Left lung (tissue), 14 donors: ENCODE measurements at places on chromosomes 5 and 9. TPM values are rescaled to one million over a fixed set of nuclear protein-coding genes. Genes with fewer than 3 reads are reported as not detected.

DNA sequence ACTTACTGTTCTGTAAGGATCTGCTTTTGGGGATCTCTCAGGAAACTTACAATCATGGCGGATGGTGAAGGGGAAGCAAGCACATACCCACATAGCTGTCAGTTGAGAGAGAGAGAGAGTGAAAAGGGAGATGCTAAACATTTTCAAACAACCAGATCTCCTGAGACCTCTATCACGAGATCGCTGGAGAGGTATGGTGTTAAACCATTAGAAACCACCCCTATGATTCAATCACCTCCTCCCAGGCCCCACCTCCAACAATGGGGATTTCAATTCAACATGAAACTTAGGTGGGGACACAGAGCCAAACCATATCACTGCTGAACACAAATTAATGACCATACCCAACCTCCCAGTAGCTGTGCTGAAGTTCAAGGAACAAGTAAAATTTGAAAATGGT lies 48.2 kb upstream of the PRDM9 start:
- DNase-seq, result no peak

- DNase-seq, result no peak
These were observed 357.4 kb downstream of the PSAT1 start for GRCh38 chr9:78654324-78654723.

GRCh38 chr5:96904054-96904931 lies 28.0 kb downstream of the ERAP2 start:
- DNase-seq, result no peak

DNA sequence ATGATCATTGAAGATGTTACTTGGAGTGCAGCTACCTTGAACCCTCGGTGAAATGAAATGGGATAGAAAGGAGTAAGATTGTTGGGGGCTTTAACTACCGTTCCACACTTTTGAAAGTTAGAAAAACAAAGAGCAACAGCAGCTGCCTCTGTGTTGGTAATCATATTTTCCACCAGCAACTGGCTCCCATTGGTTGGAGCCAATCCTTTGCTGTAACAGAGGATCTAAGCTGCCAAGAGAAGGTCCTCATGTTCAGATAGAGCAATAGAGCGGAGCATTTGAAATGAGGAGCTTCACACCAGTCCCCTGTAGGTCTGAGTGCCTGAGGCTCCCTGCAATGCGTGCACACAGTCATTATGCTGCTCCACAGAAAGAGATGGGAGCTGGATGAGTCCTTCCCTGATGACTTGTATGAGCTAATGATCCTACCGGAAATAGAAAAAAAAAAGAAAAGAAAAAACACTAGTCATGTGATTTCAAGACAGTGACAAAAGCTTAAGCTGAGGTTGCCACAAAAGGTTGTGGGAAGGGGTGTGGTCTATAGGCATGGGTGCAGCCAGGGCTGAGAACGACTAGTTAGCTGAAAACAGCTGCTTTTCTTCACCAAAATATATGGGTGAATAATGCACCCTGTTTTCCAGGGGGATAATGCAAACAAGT lies 300.7 kb downstream of the MLLT3 start:
- DNase-seq, result no peak

Gene IL5
- polyA plus RNA-seq, result 0.40 TPM

Gene PAEP
- not detected for polyA plus RNA-seq
